ENCODE measurements at places on chromosomes 5 and 9. TPM values are rescaled to one million over a fixed set of nuclear protein-coding genes. Genes with fewer than 3 reads are reported as not detected.

The MSX2 gene
- 0.69 TPM for polyA plus RNA-seq

The REEP2 gene
- polyA plus RNA-seq, result 10.9 TPM

The GPR151 gene
- polyA plus RNA-seq, result not detected

DNA sequence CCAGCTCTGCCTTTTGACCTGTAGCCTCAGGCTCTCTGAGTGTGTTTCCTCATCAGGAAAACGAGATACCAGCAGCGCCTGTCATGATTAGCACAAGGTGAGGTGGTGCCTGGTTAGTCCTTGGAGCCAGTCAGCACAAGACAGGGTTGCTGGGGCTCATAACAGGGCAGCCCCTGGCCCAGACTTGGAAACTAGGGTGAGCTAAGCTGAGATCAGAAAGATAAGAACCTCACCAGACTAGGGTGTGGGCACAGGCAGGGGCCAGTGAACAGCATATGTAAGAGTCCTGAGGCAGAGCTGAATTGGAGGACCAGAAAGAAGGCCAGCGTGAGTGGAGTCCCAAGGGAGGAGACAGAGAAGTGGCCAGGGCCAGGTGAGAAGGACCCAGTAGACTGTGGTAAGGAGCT, 42.7 kb upstream of the FUBP3 start:
- no peak for DNase-seq

GRCh38 chr5:37721447-37721871, 118.4 kb downstream of the GDNF start:
- no peak for DNase-seq

The CCDC192 gene
- polyA plus RNA-seq, result 0.55 TPM

GRCh38 chr9:15735083-15735857, 182.4 kb downstream of the CCDC171 start:
- DNase-seq, result no peak

GRCh38 chr5:81901586-81901985, 70.2 kb upstream of the ATG10 start:
- DNase-seq, result no peak

DNA sequence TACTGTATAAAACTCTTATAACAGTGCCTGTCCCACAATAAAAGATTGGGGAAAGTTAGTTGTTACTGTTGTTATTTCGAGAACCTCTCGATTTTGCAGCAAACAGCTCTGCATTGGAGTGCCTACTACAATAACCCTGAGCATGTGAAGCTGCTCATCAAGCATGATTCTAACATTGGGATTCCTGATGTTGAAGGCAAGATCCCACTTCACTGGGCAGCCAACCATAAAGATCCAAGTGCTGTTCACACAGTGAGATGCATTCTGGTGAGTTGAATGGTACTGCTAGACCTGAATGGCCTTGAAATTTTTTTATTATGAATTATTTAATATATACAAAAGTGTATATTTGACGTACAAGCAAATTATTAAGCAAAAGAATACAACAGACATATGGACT, 123.2 kb downstream of the TEX10 start:
- no peak for DNase-seq

DNA sequence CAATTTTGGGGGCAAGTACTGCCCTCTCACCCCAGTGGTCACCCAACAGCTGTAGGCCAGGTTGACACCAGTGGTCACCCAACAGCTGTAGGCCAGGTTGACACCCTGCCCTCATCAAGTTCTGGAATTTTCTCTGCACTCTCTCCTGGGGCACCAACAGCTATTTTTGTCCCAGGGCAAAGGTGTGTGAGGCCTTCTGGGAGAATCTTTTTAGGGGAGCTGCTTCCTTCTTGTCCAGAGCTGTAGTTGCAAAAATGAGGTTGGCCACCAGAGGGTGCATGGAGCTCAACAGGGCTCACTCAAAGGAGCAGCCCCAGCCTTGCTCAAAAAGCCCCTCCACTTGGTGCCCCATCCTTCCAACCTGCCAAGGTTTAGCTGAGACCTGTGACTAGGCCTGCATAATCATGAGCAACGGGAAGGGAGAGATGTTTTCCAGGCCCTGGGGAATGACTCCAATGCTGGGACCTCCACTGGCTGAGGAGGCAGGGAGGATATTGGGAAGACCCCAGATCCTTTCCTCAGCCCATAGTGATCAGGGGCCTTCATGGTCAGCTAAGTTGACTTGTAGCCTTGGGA, 10.6 kb upstream of the P4HA2 start:
- DNase-seq, result no peak

DNA sequence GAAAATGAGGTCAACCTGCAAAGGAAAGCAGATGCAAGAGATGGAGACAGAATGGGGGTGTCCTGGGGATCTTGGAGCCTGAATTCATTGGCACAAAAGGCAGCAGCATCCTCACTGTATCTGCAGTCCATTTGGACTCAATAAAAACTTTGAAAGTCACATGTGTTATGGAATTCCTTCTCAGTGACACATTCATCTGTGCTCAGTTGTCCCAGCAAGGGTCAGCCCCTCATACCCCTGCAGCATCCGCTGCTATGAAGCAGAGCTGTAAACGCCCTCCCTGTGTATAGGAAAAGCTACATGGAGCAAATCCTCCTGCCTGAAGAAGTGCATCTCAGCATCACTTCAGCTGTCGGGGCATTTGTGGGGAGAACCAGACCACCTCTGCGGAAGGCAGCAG, 14.5 kb upstream of the RARS1 start:
- DNase-seq, result no peak

The FBXL17 gene
- 36.1 TPM for polyA plus RNA-seq

GRCh38 chr5:59491945-59492344, 401.6 kb downstream of the PDE4D start:
- DNase-seq, result no peak

- no peak for DNase-seq
Measured at GRCh38 chr5:133259199-133259997, 207.6 kb downstream of the HSPA4 start.

GRCh38 chr9:26172301-26172700, 494.1 kb upstream of the TUSC1 start:
- no peak for DNase-seq

- DNase-seq, result no peak
Measured at GRCh38 chr9:96604004-96604319, 15.7 kb downstream of the CDC14B start.

GRCh38 chr5:169911448-169912212, 68.7 kb downstream of the INSYN2B start:
- DNase-seq, result no peak

GRCh38 chr5:145715412-145715811, 119.7 kb downstream of the PRELID2 start:
- no peak for DNase-seq

The IRX2 gene
- 23.1 TPM for polyA plus RNA-seq

The MLANA gene
- 0.32 TPM for polyA plus RNA-seq

- no peak for DNase-seq
Measured at GRCh38 chr5:56825222-56825824, 10.0 kb downstream of the MAP3K1 start.

The HEMGN gene
- polyA plus RNA-seq, result 5.8 TPM

- no peak for DNase-seq
Measured at GRCh38 chr9:127796225-127796813, 6.4 kb upstream of the FPGS start.

- no peak for DNase-seq
Measured at GRCh38 chr5:133643365-133643764, 31.0 kb upstream of the FSTL4 start.

GRCh38 chr5:36444582-36445418, 143.1 kb upstream of the RANBP3L start:
- DNase-seq, result no peak

DNA sequence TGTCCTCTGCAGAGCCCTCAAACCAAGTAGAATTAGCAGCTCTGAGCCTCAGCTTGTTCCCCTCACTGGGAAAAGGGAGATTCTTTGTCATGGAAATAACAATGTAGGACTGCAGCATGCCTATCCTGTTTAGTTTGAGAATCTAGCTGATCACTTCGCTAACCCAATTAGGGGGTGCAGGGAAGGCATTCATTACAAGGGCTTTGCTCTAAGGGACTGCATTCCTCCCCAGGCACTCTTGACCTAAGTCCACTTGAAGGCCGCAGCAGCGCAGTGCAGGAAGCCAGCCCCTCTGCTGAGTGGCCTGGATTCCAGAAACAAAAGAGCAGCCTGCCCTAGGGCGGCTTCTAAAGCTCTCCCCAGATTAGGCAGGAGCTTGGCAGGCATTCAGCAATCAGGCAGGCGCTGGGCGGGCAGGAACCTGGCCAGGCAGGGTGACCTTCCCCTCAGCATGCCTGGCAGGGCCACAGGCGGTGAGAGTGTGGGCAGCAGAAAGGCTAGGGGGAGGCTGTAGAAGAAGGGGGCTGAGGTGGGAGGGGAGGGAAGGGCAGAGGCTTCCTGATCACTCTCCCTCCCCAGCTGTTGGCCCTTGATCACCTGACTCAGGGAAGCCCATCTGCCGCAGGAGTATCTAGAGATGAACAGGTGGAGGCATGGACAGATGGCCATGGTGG, 24.8 kb downstream of the CCNJL start:
- DNase-seq, result no peak

- DNase-seq, result no peak
Measured at GRCh38 chr5:110040178-110040577, 350.5 kb downstream of the MAN2A1 start.

DNA sequence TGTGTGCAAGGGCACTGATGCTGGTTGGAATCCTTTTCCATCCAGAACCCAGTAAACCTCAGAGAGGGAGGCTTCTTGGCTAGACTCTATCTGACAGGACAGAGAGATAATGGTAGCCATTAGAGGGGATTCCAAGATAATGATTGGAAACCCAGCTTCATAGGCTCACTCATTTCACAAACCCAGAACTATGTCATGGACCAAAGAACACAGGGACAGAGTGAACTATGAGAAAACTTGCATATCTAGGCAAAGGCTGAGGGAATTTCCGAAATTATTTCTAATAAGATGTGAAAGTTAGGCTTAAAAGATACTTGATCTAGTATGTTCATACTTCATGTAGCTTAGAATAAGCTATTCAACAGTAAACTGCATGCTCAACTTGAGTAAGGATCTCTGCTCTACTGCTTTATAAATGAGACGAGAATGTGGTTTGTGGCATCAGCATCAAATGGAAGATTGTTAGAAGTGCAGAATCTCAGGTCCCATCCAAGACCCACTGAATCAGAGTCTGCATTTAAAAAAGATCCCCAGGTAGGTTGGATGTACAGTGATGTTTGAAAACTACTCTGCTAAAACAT, 261.4 kb downstream of the DMRT2 start:
- no peak for DNase-seq

DNA sequence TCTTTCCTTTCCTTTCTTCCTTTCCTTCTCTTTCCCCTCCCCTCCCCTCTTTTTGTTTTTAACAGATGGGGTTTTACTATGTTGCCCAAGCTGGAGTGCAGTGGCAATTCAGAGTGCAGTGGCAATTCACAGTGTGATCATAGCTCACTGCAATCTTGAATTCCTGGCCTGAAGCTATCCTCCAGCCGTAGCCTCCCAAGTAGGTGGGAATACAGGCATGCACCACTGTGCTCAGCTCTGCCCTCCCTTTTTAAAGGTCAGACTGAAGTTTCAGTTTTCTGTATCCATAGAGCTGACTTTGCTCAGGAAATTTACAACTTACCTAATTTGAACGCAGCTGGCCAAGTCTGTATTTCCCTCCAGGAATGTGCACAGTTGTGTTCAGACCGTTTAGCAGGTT, 696 bp downstream of the CCL28 start:
- no peak for DNase-seq

The CTSV gene
- 30.5 TPM for polyA plus RNA-seq

DNA sequence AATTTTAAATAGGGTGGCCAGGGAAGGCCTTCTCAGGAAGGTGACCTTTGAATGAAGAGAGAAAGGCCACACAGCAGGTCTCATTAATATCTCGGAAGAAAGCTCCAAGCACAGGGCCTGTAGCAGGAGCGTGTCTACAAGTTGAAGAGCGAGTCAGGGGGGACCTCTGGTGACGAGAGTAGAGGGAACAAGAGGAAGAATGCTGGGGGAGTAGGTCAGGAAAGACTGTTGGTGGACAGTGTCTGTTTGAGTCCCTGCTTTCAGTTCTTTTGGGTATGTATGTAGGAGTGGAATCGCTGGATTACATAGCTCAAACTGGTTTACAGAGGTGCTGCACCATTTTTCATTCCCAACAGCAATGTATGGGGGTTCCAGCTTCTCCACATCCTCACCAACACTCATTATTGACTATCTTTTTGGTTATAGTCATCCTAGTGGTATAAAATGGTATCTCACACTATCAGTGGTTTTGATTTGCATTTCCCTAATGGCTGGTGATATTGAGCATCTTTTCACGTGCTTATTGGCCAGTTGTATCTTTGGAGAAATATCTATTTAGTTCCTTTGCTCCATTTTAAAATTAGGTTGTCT, 55.8 kb downstream of the NUP214 start:
- no peak for DNase-seq

DNA sequence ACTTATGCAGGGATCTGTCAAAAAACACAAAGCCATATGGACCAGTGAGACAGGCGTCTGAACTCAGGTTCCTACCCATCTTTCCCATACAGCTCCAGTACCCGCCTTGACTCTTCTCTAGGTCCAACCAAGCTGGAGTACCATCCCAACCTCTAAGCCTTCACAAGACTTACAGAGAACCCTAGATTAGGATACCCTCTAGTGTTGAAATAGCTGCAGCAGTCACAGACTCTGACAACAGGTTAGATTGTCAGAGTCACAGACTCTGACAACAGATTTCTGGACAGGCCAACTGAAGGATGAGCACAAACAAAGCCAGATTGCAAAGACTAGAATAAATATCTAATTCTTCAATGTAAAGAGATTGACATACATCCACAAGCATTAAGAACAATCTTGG, 266.1 kb downstream of the GRIA1 start:
- DNase-seq, result no peak

All from right renal cortex interstitium (tissue), 3 donors.